ENCODE measurements at places on chromosomes 11 and 22. TPM values are rescaled to one million over a fixed set of nuclear protein-coding genes. Genes with fewer than 3 reads are reported as not detected.

GRCh38 chr11:132692891-132693290 is 839.4 kb downstream of the OPCML start:
- DNase-seq, result no peak

- no peak for DNase-seq
Measured at GRCh38 chr11:100459811-100460210, 227.3 kb upstream of the ARHGAP42 start.

GRCh38 chr22:37320726-37321677 is 38.7 kb downstream of the CYTH4 start:
- no peak for DNase-seq

- DNase-seq, result no peak
Measured at GRCh38 chr11:33052231-33052630, 12.9 kb downstream of the TCP11L1 start.

DNA sequence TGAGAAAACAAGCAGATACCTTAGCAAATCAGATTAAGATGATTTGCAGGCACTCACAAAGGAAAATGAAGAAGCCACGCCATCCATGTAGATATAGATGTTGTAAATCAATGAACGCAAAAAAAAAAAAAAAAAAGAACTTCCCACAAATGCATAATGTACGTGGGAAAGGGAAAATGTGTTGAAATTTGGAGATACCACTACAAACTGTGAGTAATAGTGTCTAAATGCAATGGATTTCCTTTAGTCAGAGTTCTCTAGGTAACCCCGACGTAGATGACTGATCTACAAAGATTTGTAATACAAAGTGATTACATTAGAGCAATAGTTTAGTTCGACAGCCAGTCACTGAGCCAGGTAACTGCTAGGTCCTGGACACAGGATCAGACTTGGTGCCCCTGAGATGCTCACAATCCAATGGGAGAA is 783 bp upstream of the ANKRD54 start:
- no peak for DNase-seq

GRCh38 chr22:19748991-19749664 is 11.4 kb upstream of the TBX1 start:
- no peak for DNase-seq

DNA sequence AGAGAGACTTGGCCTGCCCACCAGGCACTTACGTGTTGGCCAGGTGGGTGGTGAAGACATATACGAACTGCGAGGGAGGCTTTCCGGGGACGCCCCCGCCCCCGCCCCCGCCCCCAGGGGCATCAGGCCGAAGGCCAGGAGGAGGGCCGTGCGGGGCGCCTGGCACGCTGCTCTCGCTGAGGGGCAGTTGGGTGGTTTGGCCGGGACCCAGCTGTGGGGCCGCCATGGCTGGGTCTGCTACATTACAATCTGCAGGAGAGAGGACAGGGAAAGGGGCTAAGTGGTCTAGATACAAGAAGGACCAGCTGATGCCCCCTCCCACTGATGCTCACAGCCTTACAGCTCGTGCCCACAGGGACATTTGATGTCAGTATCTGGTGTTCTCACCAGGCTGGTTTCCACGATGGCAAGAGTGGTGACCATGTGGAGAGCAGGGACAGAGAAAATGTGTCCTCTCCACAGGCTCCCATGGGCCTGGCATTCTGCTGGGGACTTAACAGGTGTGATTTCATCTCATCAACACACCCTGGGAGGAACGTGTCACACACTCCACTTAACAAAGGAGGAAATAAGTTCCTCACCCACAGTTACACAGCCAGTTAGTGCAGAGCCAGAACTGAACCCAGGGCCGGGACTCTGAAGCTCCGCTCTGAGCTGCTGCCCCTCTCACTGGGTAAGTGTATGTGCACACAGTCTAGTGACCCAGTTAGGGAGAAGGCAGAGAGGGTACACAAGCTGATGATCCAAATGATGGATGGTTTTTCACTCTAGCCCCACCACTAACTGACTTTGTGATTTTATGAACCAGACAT is 19.7 kb downstream of the CXCR5 start:
- no peak for DNase-seq

DNA sequence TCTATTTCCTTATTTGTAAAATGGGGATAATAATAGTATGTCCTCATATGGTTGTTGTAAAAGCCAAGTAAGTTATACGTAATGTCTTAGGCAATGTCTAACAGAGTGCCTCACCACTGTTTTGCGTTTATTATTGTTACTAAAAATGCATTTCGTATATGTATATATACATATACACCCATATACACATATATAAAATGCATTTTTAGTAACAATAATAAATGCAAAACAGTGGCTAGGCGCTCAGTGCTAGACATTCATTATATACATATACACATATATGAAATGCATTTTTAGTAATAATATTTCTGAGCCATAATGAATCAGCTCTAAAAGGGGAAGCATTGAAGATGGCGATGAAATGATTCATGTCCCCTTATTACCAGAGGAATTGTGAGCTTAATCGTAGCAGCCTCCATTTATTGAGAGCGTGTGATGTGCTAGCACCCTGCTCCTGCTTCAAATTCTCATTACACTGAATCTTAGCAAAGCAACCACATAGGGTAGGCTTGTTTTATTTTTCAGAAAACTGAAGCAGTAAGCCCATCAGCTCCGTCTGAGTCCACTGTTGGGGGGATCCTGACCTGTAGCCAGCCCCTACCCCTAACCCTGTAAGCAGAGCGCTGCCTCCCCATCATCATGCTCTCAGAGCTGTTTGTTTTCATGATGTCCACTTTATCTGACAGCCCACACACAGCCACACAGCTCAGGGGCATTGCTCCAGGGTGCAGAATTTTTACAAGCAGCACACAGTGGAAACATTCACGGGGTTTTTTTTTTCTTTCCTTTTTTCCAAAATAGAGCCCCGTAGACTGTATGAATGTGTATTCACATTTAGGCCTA is 97.1 kb upstream of the NAV2 start:
- DNase-seq, result no peak

GRCh38 chr22:21013657-21014201 is 1.2 kb upstream of the P2RX6 start:
- DNase-seq, result no peak

DNA sequence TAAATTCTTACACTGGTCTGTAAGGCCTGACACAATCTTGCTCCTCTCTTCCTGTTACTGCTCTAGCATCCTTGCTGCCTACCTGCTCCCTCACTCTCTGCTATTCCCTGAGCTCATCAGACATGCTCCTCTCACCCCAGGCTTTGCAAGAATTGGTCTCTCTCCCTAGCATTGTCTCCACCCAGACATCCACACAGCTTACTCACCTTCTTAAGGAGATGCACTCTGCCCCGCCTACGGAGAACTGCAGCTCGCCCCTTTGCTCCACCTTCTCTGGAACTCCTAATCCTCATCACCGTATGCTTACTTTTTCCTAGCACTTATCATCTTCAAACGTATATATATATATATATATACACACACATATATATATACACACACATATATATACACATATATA is 23.3 kb upstream of the TMPRSS5 start:
- no peak for DNase-seq

- no peak for DNase-seq
Measured at GRCh38 chr11:1126491-1126926, 31.2 kb upstream of the MUC5AC start.

- DNase-seq, result no peak
Measured at GRCh38 chr22:37848587-37849088, 581 bp upstream of the EIF3L start.

GRCh38 chr11:69546735-69547370 is 65.4 kb downstream of the LINC01488 start:
- DNase-seq, result no peak

GRCh38 chr11:73597336-73597955 is 466 bp downstream of the FAM168A start:
- DNase-seq, result no peak

GRCh38 chr22:34975721-34976120 is 90.2 kb upstream of the ISX start:
- DNase-seq, result no peak

- no peak for DNase-seq
Measured at GRCh38 chr11:77590194-77590782, 535 bp downstream of the AQP11 start.

DNA sequence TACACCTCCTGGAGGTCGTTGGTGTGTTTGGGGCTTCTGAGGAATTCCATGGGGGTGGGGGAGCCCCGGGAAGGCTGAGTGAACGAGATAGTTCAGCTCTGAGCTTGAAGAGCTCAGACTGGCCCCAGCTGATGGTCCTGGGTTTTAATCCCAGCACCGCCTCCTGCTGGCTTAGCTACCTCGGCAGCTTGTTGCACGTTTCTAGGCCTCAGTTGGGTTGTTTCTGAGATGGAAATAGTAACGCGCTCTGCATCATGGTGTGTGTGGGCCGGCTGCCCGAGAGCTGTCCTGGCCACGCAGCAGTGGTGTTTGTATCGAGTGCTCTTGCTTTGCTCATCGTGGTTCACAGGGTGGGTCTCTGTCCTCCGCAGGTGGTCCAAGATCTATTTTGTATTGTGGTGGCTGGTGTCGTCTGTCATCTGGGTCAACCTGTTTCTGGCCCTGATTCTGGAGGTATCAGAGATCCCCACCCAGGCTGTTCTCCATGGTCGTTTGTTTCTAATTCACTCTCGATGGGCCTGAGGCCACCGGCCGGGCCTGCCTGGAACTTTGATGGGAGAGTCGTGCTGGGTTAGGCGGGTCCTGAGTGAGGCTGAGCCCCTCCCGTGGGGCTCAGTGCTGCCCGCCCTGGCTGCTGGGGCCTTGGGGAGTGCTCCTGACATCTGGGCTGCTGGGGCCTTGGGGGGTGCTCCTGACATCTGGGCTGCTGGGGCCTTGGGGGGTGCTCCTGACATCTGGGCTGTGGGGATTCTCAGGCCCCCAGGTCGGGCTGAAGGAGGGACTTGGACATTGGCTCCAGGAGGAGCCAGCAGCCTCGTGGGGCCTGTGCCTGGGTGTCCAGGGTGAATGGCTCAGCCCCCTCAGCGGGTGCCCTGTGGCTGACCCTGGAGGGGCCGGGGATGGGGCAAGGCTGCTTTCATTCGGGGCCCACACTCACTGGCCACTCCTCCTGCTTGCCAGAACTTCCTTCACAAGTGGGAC is 37.7 kb downstream of the TPCN2 start:
- DNase-seq, result no peak

GRCh38 chr22:42926104-42926503 is 69.0 kb upstream of the ARFGAP3 start:
- no peak for DNase-seq

The OR52E5 gene
- total RNA-seq, result not detected

The VSIG2 gene
- total RNA-seq, result not detected

The ART5 gene
- not detected for total RNA-seq
